ENCODE measurements at places on chromosomes 11 and 22.
A peak's percentile ranks its signal among the peaks of the same experiment; 100 is the strongest.

DNA sequence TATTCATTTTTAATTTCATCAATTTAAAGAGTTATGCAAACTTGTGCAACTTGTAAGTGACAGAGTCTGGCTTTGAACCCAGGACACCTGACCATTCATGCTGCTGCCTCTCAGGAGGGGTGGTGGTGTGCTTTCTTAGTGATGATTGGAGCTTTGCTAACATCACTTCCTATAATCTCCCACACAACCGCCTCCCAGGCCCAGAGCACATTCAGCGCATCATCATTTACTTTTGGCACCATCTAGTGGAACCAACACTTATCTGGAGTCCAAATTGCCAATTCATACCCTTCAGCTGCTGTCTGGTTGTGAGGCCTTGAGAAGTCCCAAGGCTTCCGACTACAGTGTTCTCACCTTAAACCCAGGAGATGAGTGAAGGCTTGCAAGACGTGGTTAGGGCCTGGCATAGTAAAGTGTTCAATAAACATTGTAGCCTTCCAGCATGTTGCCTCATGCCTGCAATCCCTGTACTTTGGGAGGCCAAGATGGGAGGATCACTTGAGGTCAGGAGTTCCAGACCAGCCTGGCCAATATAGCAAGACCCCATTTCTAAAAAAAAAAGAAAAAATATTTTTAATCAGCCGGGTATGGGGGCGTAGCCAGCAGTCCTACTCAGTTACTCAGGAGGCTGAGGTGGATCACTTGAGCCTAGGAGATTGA, 1.1 kb upstream of the TTLL1 start:
- DNase-seq, result peak; percentile 85

DNA sequence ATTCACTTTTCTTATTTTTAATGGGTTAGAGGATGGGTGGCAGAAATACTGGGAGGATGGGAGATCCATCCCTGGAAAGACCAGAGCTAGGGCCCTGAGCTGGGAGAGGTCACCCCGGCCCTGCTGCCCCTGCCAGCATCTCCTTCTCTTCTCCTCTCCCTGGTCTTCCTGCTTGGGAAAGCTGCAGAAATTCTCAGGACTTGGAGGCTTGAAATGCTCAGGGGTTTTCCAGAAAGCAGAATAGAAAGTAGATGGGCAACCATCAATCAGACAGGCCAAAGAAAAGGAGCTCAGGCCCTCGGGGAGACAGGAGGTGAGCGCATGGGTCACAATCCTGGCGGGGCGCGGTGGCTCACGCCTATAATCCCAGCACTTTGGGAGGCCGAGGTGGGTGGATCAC, 1.5 kb downstream of the APOBEC3H start:
- DNase-seq, result no peak

GRCh38 chr11:118657709-118658428, 21.6 kb downstream of the TREH start:
- DNase-seq, result no peak

- DNase-seq, result peak; percentile 87
Measured at GRCh38 chr22:45903355-45904135, 73.4 kb downstream of the WNT7B start.

- DNase-seq, result no peak
Measured at GRCh38 chr11:68948935-68949334, 31.9 kb downstream of the MRGPRD start.

DNA sequence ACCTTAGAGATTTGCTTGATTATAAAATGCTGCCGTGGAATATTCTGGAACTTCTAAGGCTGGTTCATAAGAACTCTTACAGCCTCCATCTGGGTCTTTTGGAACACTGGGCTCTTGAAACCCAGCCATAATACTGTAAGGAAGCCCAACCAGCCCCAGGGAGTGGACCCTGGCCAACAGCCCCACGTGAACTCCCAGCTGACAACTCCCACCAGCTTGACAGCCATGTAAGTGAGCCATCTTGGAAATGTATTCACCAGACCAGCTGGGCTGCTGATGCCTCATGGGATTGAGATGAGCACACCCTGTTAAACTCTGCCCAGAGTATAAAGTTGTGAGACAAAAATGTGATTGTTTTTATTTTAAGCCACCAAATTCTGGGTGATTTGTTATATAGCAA, 378.7 kb upstream of the RAG2 start:
- DNase-seq, result no peak

- peak; percentile 13 for DNase-seq
Measured at GRCh38 chr11:104968856-104969776, 742 bp upstream of the CASP4 start.

DNA sequence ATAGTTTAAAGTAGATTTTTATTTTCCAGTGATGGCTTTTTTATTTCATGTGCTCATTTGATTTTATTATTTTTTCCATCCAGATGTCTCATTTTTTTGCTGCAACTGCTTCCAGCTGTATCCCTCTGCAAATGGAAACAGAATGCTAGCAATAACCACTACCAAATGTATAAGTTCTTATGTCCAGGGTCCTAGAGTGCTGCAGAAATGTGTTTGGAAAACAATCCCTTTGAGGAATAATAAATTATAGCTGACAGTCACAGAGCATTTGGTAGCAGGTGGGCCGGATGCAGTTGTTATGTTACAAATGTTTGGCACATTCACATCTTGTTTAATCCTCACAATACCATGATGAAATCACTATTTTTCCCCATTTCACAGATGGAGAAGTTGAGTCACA, 300.7 kb upstream of the PDGFD start:
- no peak for DNase-seq

- no peak for DNase-seq
Measured at GRCh38 chr11:39036021-39036420, 2423.4 kb downstream of the LRRC4C start.

GRCh38 chr11:99098258-99098657, 77.5 kb downstream of the CNTN5 start:
- DNase-seq, result no peak

DNA sequence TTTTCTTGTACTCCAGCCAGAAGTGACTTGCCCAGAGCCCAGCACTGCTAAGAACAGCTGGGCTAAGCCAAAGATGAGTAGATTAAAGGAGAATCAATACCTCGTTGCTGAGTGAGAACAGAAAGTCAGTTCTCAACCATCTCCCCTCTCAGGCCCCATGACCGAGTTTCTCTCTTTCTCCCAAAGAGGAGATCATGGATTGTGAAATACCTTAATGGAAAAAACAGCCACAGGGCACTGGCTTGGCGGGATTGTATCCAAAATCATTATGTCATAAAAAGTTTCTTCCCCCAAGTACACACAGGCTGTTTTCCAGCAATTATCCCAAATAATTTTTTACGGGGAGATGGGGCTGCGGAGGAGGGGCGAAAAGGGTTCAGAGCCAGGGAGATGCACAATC, 111.8 kb upstream of the TMEM45B start:
- DNase-seq, result no peak

DNA sequence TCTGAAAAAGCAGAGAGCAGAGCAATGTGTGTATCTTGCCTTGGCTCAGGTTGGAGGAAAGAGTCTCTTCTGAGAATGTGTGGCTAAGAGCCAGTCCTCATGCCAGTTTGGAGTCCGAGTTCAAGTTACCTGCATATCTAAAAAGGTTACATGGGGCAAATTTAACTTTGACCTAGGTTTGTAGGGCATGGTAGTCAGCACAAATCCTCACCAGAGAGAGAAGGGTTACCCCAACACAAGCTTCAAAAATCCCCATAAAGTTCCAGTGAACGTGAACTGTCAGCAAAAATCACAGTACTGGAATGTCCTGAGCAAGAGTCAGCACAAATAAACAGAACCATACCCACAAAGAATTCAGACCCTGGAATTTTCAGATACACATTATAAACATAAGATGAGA, 13.8 kb downstream of the SDHD start:
- DNase-seq, result peak; percentile 44

GRCh38 chr11:104328512-104328907, 164.6 kb upstream of the PDGFD start:
- no peak for DNase-seq

DNA sequence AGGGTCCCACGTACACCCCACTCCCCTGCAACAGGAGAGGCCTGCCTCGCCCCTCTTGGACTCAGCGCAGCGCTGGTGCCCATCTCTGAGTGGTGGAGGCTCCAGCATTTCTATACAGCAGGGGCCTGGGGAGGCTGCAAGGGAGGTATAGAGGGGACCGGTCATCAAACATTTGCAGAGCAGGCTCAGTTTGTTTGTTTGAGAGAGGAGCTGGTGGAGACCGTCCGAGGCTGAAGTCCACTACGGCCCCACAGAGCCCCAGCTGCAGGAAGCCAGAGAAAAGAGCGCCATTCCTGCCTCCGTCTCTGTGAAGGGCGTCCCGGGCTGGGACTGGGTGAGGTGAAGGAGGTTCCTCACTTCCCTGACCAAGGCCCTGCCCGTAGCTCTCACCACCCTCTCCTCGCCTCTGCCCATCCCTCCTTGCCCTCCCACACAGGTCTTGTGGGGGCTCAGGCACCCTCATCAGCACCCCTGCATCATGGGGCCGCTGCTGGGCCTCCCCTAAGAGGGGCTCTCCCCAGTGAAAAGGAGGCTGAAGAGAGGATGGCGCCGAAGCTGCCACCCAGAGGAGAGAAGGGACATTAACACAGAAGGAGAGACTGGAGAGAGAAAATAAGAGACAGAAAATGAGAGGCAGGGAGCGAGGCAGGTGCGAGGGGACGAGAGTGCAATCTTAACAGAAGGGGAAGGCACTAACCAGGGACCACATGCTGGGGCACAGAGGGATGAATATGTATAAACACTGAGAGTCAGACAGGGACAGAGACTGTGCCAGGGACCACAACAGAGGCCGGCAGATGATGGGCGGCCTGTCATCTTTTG, 24.5 kb downstream of the RPUSD4 start:
- DNase-seq, result no peak

- DNase-seq, result no peak
Measured at GRCh38 chr11:5593146-5593545, 3.3 kb upstream of the TRIM6 start.

DNA sequence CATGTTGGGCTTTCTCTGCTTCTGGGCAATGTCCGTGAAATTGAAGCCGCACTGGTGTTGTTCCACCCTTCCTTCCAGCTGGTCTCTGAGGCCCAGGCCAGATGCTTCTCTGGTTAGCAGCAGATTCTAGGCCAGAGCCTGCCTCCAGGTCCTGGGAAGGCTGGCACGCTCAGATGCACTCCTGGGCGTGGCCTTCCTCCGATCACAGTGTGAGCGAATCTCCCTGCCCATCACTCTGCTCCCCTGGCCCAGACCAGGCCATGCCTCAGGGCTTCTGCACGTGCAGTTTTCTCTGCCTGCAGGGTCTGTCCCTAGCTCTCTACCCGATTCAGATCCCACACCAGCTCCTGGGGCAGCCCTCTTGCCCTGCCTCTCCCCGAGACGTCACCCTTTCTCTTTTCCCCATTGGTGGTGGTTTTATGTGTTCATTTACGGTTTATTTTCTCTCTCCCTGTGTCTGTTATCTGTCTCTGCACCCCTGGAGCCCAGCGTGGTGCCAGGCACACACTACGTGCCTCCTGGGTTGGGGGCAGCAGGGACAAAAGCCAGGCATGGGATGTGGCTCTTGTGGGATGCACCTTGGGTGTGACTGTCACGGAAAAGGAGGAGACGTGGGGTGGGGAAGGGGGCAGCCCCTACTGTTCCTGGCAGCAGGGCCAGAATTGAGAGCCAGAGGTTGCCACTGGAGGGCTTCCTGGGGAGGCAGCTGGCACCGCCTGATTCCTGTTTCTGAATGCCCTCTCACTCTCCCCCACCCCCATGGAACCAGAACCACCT, 66.0 kb downstream of the KCNQ1 start:
- DNase-seq, result peak; percentile 29

DNA sequence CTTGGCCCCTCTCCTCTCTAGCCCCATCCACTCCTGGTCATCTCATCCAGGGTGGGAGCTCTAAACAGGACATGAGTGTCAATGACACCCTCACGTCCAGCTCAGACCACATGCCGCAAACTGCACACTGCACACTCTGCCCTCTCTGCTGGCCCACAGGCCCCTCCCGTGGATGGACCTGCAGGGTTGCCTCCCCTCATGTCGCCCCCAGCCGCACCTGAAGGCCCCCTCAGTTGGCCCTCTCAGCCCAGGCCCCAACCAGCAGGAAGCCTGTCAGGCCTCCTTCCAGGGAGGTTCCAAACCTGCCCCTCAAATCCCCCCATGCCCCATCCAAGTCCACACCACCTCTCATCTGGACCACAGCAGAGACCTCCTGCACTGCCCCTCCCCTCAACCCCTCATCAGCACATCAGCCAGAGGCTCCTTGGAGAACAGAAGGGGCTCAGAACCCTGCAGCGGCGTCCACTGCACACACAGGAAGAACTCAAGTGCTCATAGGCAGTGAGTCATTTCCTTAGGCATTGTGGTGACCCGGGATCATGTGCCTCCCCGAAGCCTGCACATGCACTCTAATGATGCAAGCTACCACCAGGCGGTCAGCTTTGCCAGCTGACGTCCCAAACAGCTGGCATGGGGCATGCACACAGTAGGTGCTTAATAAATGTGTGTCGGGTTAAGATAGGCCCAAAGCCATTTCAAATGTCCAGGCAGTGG, 12.9 kb upstream of the CDKN1C start:
- peak; percentile 89 for DNase-seq

Data from AG08396 (cell line).